ENCODE measurements at places on chromosomes 7 and 10. TPM values are rescaled to one million over a fixed set of nuclear protein-coding genes. Genes with fewer than 3 reads are reported as not detected.

DNA sequence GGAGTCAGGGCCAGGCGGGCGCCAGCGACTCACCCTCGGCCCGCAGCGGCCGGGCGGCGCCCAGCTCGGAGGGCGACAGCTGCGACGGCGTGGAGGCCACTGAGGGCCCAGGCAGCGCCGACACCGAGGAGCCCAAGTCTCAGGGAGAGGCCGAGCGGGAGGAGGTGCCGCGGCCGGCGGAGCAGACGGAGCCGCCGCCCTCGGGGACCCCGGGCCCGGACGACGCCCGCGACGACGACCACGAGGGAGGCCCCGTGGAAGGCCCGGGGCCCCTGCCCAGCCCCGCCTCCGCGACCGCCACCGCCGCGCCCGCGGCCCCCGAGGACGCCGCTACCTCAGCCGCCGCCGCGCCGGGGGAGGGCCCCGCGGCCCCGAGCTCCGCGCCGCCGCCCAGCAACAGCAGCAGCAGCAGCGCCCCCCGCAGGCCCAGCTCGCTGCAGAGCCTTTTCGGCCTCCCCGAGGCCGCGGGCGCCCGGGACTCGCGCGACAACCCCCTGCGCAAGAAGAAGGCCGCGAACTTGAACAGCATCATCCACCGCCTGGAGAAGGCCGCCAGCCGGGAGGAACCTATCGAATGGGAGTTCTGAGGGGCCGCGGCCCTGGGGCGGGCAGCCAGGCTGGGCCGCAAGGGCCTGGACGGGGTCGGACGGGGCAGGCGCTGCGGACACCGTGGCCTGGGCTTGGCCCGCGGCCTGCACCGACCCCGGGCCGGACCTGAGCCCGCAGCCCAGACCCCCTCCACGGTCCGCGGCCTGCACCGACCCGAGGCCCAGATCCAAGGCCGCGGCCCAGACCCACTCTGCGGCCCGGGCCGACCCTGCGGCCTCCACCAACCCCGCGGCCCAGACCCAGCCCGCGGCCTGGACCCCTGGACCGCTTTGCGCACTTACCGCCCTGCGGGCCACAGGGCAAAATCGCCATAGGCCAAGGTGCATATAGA, 37.9 kb upstream of the SH2B2 start:
- no peak for DNase-seq

GRCh38 chr10:115136616-115137015, 43.5 kb downstream of the ATRNL1 start:
- no peak for DNase-seq

PSTK gene
- total RNA-seq, result 11.4 TPM

EXOC6 gene
- total RNA-seq, result 10.5 TPM

DNA sequence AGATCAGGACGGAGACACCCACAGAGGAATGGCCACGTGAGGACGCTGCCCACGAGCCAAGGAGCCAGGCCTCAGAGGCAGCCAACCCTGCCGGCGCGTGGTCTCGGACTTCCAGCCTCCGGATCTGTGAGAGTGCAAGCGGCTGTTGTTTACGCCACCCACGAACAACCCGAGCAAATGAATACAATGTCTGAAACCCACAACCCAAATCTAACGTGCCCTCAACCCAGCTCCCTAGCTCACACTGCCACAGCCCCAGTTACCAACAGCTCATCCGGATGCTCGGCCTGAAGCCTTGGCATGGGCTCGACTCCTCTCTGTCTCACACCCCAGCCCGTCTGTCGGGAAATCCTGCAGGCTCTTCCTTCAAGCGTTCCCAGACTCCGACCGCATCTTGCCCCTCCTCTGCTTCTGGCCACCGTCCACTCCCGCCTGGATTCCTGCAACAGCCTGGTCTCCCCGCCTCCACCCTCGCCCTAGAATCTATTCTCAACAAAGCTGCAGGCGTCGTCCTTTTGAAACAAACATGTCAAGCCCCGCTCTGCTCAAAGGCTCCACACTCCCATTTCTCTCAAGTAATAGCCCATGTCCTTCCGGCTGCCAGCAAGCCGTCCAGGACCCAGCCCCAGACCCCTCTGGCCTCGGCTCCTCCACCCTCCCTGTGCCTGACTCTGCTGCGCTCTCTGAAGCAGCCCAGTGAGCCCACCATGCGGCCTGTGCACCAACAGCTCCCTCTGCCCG, 35.3 kb downstream of the STK32C start:
- no peak for DNase-seq

ASAH2B gene
- total RNA-seq, result 3.8 TPM
